ENCODE measurements at places on chromosomes 16 and 17.

- no peak for DNase-seq
These were observed 33.5 kb downstream of the BANP start for GRCh38 chr16:87984632-87985267.

DNA sequence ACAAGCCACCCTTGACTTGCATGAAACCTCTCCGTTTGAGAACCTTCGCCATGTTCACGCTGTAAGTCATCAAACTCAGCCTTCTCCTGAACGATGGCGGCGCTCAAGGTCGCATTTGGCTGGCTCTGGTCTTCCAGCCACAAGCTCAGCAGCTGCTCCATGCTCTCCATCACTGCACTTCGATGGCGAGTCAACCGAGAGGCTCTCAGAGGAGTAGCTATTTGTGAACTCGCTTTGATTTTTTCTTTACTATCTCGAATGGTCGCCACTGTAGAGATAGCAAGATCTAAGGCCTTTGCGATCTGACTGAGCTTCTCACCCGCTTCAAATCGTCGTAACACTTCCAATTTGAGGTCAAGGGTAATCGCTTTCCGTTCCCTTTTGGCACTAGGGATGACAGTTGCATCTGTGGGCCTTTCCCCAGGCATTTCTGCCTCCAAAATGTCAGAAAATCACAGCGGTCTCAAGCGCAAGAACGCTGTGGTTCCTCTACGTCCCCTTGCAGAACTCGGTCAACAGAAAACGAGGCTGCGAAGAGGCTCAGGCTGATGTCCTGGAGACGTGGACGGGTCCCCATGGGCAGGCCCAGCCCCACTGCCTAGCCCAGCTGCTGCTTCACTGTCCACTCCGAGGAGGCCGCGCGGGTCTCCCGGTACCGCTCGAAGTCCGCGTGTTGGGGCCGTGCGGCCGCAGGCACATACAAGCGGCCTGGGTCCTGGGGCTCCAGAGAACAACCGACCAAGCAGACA lies 23.1 kb downstream of the DEF8 start:
- DNase-seq = no peak

DNA sequence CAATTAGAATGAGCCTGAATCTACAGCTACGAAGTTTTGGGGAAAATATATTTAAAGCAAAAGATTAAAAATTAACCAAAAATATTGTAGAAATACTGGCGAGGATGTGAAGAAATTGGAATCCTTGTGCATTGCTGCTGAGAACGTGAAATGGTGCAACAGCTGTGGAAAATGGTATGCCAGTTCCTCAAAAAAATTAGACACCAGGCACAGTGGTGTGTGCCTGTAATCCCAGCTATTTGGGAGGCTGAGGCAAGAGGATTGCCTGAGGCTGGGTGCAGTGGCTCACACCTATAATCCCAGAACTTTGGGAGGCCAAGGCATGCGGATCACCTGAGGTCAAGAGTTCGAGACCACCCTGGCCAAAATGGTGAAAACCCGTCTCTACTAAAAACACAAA lies 119.9 kb upstream of the TMEM97 start:
- no peak for DNase-seq

DNA sequence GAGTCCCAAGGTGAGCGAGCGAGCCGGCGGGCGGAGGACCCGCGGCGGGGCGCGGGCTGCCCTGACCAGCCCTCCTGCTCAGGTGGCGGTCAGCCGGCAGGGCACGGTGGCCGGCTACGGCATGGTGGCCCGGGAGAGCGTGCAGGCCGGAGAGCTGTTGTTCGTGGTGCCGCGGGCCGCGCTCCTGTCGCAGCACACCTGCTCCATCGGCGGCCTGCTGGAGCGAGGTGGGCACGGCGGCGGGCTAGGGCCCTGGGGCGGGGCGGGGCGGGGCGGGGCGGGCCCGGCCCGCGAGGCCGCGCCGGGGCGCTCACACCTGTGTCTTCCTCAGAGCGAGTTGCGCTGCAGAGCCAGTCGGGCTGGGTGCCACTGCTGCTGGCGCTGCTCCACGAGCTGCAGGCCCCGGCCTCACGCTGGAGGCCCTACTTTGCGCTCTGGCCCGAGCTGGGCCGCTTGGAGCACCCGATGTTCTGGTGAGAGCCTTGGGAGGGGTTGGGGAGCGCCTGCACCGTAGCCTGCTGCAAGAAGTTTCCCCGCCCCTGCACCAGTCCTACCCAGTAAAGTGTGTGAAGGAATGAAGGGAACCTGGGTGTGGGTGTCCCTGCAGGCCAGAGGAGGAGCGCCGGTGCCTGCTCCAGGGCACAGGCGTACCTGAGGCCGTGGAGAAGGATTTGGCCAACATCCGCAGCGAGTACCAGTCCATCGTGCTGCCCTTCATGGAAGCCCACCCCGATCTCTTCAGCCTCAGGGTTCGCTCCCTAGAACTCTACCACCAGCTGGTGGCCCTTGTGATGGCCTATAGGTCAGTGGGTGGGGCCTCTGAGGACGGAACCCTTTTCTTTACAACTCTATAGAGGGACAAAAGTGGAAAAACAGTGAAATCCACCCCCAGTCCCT lies 802 bp downstream of the SETD6 start:
- no peak for DNase-seq

DNA sequence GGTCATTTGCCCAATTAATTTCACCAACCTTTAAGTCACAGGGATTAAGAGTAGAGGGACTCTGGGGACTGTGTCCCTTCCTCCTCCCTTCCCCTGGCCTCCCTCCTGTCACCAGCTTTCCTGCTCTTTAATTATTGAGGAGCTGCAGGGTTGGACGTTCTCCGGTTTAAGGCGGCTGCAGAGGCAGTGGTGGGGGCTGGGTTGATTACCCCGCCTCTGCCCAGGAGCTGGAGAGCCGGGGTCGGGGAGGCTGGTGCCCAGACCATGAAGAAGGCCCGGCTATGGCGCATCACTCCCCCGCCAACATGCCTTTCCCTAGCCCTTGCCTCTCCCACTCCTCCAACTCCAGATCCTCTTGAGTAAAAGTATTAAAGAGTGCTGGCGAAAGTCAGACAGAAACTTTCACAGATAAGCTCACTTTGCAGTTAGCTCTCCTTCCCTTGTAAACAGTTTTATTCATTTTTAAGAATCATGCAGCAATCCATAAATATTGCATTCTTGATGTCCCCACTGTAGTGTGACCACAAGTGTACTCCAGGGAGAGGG lies 1.1 kb upstream of the FOXJ1 start:
- no peak for DNase-seq

GRCh38 chr16:1169285-1170075 lies 16.6 kb downstream of the CACNA1H start:
- no peak for DNase-seq

DNA sequence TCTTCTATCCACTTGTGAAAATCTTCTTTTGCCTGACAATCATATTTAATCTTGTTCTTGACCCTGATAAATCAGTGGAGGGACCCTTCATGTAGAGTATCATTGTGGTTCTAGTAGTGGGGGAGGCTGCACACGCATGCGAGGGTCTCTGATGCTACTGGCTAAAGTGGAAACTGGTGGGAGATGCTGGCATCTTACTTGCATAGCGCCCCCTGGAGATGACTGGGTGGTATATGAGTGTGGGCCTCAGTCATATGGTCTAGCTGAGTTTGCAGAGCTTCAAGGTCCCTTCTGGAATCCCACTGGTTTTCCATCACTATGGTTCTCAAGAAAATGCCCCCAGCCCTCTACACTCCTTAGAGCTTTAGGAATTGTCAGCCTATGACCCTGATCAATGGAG lies 236.4 kb upstream of the AXIN2 start:
- DNase-seq = no peak

GRCh38 chr17:64357191-64357981 lies 33.3 kb downstream of the PECAM1 start:
- DNase-seq = no peak

DNA sequence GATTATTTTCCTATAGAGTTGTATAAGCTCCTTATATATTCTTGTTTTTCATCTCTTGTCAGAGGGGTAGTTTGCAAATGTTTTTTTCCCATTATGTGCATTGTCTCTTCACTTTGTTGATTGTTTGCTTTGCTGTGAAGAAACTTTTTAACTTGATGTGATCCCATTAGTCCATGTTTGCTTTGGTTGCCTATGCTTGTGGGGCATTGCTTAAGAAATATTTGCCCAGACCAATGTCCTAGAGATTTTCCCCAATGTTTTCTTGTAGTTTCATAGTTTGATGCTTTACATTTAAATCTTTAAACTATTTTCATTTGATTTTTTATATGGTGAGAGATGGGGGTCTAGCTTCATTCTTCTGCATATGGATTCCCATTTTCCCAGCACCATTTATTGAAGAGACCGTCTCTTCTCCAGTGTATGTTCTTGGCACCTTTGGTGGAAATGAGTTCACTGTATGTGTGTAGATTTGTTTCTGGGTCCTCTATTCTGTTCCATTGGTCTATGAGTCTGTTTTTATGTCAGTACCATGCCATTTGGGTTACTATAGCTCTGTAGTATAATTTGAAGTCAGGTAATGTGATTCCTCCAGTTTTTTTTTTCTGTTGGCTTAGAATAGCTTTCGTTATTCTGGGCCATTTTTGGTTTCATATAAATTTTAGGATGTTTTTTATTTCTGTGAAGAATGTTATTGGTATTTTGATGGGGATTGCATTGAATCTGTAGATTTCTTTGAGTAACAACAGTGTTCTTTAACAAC lies 165.8 kb downstream of the ABCA8 start:
- no peak for DNase-seq

DNA sequence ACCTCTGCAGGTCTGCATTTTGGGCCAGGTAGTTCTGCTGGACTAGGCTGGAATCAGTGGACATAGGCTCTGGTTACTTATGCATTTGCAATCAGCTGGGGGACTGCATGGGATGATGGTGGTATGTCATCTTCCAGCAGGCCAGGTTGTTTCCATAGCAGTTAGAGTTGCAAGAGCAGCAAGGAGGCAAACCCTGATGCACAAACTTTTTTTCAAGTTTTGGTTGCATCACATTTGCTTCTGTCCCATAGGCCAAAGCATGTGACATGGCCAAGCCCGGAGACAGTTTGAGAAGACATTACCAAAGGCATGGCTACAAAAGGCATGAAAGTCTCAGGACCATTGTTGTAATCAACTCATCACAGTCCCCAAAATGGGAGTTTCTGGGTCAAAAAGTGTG lies 58.2 kb downstream of the PRKCB start:
- no peak for DNase-seq

DNA sequence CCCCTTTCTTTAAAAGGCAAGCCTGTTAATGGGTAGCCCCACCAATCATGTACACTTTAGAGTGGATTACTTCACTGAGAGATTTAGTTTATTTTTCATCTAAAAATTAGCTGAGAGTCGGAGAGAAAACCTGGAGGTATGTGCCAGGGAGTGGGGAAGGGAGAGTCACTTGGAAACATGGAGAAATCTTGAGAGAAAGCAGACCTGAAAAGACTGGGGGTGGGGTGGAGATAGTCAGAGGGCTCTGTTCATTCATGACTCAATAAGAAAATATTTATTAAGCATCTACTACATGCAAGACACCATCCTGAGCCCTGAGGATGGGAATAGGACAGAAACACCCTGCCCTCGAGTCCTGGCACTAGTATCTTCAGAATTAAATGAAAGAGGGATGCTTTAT lies 27.4 kb upstream of the RCVRN start:
- DNase-seq = no peak

DNA sequence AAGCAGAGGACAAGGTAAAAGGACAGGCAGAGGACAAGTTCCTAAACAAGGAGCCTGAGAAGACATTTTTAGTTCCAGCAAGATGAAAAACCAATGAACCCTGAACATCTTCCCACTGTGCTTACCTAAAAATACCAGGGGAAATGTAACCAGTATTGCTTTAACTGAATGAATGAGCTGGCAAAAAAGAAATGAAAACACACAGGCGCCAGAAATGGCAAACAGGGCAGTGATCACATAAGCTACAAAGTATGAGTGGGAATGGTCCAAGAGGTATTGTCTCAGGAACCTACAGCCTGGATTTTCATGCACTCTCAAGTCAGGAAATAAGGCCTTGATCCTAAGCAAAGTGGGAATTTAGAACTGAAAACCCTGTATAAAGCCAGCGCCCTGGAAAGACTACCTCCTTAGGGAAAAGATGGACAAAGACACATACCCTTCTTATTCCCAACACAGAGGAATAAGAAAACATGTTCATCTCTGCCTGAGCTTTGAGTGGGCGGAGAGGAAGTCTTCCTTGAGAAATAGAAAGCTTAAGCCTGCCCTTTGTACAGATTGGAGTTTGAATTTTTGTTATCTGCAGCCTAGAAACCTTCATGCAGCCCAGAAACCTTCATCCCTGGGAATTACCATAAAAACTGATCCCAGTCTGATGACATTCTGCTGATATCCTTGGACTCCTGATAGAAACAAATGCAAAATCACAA lies 2.1 kb downstream of the CMTM2 start:
- no peak for DNase-seq

- DNase-seq = no peak
These were observed 532 bp downstream of the KDM6B start for GRCh38 chr17:7834542-7834956.

GRCh38 chr17:77326636-77327035 lies 185.9 kb downstream of the SEC14L1 start:
- no peak for DNase-seq

DNA sequence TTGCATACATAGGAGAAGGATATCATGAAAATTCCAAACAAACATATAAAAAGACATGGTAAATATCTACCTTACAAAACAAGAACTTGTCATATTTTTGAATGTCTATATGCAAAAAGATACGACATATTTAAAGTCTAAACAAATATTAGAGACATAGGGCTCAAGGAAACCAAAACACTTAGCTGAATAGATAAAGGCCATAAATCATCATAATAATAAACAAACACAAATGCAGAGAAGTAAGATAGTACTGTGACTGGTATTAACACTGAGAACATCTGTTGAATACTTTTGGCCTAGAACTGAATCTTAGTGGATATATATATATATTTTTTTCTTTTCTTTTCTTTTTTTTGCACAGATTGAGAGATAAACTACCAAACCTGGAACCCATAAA lies 435.8 kb downstream of the KCNJ18 start:
- DNase-seq = no peak

DNA sequence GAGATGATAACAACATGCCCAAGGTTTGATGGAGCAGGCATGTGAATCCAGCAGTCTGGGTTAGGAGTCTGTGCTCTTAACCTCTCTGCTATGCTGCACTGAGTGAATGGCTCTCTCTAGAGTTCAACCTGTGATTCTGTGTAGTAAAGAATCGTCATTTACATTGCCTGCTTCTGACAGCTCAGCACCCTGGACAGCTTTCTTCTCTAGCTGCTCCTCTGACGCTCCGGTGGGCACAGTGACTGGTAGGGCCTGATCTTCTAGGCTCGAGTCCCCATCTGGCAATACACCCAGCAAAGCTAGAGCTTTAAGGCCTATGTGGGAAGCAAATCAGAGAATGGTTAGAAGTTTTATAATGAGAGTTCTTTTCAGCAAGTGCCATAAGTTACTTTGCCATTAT lies 85.3 kb upstream of the ATP2A3 start:
- no peak for DNase-seq

- no peak for DNase-seq
These were observed 6.0 kb downstream of the HSDL1 start for GRCh38 chr16:84138824-84139627.

- no peak for DNase-seq
These were observed 7.2 kb upstream of the TNFRSF17 start for GRCh38 chr16:11957591-11958395.

Data from activated CD4-positive, alpha-beta T cell treated with anti-CD3 and anti-CD28 coated beads for 24 hours (primary cell).